NCI-H460 (cell line): ENCODE measurements at places on chromosomes 4 and X.

DNA sequence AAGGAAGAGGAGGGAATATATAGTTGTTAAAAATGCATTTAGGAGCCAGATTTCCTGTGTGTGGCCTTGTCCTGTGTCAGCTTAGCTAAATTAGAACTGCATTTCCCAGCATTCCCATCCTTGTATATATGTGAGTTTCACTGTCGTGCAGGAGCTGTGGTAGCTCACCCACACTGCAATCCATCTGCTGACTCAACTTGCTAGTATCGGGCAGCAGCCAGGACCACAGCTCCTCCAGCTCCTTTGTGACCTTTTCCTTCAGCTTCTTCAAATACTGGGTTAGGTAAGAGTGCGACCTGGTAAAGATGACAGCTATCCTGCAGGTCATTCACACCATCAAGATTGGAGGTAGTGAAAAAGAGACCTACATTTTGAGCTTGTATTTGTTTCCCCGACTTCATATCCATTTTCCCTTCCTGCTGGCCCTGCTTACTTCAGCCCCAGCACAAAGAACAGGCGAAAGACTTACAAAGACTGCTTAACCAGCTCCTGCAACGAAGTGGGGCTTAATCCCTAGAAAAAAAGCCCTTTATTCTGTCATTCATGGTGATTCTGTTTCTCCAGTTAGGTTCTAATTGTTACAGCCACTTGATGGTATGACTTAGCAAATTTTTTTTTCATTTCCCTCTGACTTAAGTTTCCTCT, 11.4 kb downstream of the ASIC5 start:
- DNase-seq: peak; percentile 71

DNA sequence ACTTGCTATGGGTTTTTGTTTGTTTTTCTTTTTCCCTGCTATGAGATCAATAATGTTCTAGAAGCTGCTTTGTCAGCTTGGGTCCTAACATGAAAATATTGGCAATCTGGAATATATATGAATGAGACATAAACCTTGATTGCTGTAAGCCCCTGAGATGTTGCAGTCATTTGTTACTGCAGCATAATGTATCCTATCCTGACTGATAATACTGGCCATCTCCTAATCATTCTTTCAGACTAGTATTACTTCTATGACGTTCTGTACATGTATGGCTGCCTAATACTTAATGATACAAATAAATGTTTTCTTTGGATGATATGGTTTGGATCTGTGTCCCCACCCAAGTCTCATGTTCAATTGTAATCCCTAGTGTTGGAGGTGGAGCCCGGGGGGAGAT, 19.3 kb upstream of the SLAIN2 start:
- DNase-seq: no peak

DNA sequence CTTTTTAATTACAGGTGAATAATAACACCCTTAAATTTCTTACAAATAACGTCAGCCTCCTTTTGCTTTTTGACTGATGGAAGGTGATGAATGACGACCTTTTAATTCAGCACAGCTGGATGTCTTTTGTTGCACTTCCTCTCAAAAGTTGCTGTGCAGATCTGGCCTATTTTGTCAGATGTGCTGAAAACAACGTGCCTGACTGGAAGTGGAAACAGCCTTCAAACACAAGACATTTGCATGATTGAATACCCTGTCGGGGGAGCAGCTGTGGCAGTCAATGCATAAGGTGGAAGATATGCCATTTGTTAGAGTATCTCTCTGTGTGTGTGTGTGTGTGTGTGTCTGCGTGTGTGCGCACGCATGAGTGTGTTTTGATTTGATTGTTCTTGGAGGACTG, 579.7 kb downstream of the SPRY1 start:
- DNase-seq: no peak

GRCh38 chr4:40719008-40719623, 30.6 kb upstream of the NSUN7 start:
- DNase-seq: peak; percentile 72
